ENCODE measurements at places on chromosomes 11 and 22. TPM values are rescaled to one million over a fixed set of nuclear protein-coding genes. Genes with fewer than 3 reads are reported as not detected.
A peak's percentile ranks its signal among the peaks of the same experiment; 100 is the strongest.

- DNase-seq = peak; percentile 85
Measured at GRCh38 chr22:18031695-18032454, 7.5 kb upstream of the MICAL3 start.

GRCh38 chr11:66011239-66011784, 496 bp upstream of the CST6 start:
- DNase-seq = no peak

GRCh38 chr22:50551160-50551752, 5.6 kb downstream of the KLHDC7B start:
- peak; percentile 61 for DNase-seq

- DNase-seq = no peak
Measured at GRCh38 chr22:47267513-47268282, 505.2 kb downstream of the TBC1D22A start.

GRCh38 chr11:66068154-66068821, 1.8 kb upstream of the PACS1 start:
- peak; percentile 80 for DNase-seq

- DNase-seq = no peak
Measured at GRCh38 chr22:30399718-30400117, 2.9 kb downstream of the SEC14L2 start.

DNA sequence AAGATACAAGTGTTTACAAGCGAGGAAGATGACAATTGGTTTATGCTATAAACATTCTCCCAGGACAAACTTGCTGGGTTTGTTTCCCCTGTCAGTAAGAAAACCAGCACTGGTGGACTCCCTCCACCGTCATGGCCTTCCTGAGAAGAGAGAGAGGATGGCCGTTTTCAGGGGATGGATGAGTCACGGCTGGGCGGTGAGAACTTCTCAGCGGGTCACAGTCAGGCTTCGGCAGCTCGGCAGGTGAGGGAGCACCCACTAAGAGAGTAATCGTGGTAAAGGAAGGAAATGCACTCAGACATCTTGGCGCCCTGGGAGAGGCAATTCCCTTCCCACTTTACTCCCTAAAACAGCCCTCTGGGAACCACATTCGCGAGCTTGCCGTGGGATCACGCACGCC, 83.9 kb downstream of the NCAM1 start:
- DNase-seq = no peak

GRCh38 chr11:21177379-21177778, 508.0 kb downstream of the NELL1 start:
- DNase-seq = no peak

- DNase-seq = no peak
Measured at GRCh38 chr11:87966216-87966615, 209.0 kb downstream of the RAB38 start.

CNGA4 gene
- total RNA-seq = not detected

APOL4 gene
- 1.2 TPM for total RNA-seq

B3GAT1 gene
- 0.27 TPM for total RNA-seq

OR2AT4 gene
- not detected for total RNA-seq

IL17REL gene
- total RNA-seq = not detected

GRAMD4 gene
- 46.2 TPM for total RNA-seq

CTSF gene
- 170 TPM for total RNA-seq
